ENCODE measurements at places on chromosomes 12 and 14.

DNA sequence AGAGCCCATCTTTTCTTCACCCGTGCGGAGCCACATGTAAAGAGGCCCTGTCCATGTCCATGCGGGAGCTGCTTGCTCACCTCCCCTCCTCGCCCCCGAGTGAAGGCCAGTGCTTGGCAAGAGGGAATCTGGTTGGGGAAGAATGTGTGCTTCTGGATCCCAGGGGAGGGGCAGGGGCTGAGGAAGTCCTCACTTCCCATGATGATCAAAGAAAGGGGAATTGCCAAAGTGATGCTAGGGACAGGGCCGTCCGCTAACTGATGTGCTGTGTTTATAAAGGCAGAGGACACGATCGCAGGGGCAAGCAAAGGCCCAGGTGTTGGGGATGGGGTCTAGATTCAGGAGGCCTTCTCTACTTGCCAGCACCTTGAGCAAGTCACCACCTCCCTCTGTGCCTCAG is 137.4 kb upstream of the PRMT8 start:
- DNase-seq: no peak

DNA sequence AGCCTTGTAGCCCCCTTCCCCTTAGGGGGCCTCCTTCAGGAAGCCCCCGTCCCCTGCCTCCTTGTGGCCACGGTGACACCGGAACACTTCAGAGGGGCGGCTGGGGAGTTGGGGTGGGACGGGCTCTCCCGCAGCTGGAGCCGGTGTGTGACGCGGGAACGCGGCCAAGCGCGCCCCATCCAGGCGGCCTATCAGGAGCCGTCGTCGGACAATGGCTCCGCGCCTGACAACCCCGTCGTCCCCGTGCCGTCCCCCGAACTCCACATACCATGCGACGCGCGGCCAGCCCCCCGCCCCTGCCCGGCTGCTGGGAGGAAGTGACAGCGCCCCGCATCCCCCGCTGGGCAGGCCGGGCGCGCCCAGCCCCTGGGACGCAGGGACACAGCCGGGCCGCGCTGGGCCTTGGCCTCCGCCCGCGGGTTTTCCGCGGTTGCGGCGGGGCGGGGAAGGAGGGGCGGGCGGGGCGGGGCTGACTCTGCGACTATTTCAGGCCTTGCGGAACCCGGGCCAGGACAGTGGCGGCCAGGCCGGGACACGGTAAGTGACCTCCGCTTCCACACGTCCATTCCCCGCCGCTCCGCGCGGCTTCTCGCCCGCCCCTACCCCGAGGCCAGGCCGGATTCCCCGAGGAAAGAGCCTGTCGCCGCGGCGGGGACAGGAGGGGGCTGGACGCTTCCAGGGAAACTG is at the start of gene TNFAIP2:
TNFAIP2 (plus strand) TSS at position 515 of the 687 bp plus-strand sequence. CDS start 2,997 bp downstream, outside the sequence.
- no peak for DNase-seq

- DNase-seq: no peak
These were observed 35.1 kb downstream of the CCDC85C start for GRCh38 chr14:99568567-99569560.

DNA sequence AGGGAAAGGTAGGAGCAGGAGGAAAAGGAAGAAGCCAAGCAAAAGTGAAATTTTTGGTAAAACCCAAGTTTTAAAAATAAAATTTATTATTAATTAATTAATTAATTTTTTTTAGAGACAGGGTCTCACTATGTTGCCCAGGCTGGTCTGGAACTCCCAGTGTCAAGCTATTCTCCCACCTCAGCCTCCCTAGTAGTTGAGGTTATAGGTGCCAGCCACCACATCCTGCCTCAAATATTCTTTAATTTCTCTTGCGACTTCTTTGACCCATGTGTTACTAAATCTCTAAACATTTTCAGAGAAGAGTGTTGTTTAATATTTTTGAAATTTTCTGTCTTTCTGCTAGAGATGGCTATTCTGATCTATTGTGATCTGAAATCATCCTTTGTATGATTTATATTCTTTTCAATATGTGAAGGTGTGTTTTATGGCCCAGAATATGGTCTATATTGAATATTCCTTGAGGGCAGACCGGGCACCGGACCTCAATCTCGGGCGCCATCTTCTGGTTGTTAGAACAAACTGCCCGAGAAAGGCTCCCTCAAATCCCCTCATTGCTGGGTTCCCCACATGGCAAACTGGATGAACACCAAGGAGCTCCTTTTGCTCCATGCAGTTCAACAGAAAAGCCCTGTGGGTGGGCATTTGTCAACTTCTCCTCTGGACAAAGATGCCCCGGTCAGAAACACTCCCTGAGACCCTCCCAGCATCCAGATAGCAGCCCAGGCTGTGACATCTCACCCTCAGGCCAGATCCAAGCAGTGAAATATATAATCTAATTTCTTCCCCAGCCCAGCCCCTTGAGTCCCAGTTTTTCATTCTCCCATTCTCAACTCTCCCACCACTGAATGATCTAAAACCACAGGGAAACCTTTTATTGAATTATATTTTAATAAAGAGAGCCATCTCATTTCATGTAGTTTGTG is 110.5 kb downstream of the ASCL4 start:
- DNase-seq: no peak

GRCh38 chr12:98786653-98787052 is 141.6 kb downstream of the APAF1 start:
- DNase-seq: no peak

DNA sequence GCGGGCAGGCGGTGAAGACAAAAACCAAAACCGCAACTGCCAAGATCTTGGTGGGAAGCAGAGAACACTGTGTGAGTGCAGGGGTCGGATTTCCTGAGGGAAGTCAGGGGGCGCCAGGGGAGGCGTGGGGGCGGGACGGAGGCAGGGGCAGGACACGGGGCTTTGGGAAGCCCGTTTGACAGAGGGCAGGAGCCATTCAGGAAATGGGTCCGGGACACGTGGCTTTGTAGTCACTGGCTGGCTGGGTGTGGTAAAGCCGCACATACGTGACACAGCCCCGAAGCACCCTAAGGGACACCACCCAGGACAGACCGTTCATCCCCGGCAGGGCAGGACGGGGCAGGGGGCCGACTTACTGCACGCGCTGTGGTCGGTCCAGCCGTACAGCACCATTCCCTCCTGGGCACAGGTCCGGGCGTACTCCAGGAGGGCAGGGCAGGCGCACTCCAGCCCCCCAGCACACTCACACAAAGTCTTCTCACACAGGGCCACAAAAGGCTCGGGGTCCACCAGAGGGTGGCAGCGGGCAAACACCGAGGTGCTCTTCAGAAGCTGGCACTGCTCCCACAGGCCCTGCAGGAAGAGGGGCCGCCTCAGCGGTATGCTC is 49.4 kb downstream of the VWF start:
- DNase-seq: no peak

- no peak for DNase-seq
These were observed 7.4 kb downstream of the CIT start for GRCh38 chr12:119869720-119870119.

- no peak for DNase-seq
These were observed 78.0 kb upstream of the IFNG-AS1 start for GRCh38 chr12:67911275-67911600.
